ENCODE measurements at places on chromosomes 16 and 17. TPM values are rescaled to one million over a fixed set of nuclear protein-coding genes. Genes with fewer than 3 reads are reported as not detected.

DNA sequence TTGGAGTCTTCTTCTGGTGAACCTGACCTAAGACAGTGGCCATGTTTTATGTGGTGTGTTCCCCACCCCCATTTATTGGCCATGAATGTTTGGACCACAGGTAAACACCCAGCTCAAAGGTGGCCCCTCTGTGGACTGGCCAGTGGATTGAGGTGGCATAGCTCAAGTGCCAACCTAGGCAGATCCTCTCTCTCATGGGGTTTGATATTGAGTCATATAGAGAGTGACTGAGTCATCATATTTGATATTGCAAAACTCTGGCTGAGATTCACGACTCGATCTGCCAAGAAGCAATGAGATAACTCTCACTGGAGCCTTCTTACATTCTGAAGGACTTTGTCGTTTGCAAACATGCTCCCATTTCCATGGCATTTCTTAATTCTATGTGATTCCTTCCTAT lies 10.5 kb upstream of the TEKT3 start:
- peak; percentile 60 for DNase-seq

The FGF11 gene
- total RNA-seq = 2.7 TPM

GRCh38 chr17:57694051-57694450 lies 51.0 kb downstream of the CCDC182 start:
- no peak for DNase-seq

The C17orf50 gene
- not detected for total RNA-seq

GRCh38 chr17:74680941-74681340 lies 31.8 kb downstream of the CD300LF start:
- DNase-seq = no peak

DNA sequence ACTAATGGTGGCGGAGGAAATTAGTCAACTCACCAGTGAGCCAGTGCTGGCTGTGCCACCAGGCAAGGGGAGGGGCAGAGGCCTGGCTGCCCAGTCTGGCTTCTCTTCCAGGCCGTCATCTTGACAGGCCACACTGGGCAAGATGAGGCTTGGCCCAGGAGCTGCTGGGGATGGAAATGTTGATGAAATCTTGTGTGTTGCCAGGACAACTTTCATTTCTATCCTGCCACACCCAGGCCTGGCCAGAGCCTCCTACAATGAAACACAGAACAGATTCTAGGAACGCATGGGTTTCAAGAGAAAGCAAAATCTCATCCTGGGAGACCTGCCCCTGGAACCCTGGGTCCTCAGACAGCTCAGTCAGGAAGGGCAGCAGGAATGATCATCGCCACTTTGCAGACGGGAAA lies 9.3 kb downstream of the HEXIM2 start:
- DNase-seq = peak; percentile 56

GRCh38 chr16:74573622-74574021 lies 33.3 kb downstream of the GLG1 start:
- DNase-seq = no peak

DNA sequence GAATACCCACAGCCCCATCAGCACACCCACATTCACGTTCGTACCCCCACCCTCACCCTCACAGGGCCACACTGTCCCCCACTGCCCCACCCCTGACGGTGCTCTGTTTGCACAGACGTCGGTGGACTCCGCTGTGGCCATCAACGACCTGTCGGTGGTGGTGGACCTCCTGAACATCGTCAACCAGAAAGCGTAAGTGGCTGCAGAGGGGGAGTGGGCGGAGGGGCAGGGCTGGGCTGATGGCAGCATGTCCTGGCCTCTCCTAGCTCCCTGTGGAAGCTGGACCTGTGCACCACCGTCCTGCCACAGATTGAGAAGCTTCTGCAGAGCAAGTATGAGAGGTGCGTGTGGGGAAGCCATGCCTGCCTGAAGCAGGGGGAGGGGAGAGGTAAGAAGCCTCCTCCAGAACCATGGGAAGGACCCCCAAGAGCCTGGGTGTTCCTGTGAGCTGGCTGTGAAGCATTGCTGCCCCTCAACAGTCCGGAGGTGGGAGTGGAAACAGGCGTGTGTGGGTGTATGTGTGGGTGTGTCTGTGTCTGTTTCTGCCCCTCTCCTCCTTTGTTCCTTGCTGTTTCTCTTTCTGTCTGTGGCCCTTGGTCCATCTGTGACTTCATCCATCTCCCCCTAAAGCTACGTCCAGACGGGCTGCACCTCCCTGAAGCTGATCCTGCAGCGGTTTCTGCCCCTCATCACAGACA lies 20.3 kb downstream of the KATNB1 start:
- no peak for DNase-seq

The TBC1D3I gene
- total RNA-seq = 1.4 TPM

GRCh38 chr17:80922580-80923160 lies 69.0 kb upstream of the CHMP6 start:
- no peak for DNase-seq

DNA sequence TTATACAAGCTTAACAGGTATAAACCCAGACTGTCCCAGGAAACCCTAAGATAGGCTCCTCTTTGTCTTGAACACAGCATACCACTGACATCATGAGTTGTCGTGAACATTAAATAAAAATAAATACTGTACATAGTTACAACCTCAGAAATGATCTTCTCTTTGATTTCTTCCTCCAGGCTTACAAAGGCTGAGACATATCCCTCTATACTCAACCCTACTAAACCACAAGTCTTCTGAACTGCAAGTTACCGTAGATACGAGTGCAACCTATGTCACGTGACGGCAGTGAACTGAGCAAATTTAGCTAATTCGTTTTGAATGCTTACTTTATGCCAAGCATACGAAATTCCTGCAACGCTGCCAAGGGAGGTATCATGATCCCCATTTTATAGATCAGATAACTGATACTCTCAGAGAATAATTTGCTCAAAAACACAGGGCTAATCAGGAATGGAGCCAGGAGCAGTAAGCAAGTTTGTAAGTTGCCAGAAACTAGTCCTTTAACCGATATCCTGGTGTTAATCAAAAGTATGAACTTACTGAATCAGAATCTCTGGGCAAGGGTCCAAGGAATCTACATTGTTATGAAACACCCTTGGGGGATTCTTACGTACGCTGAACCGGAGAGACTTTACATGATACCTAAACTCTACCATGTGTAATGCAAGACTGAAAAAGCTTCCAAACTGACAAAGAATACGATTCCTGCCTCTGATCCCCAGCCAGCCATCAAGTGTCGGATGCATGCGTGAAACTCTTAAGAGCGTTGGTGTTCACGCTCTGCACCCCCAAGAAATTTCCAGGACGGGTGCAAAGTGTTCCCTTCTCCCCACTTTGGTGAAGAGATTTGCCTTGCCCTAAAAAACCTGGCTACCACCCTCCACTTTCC lies 106.2 kb downstream of the XYLT1 start:
- no peak for DNase-seq

GRCh38 chr16:19105891-19106624 lies 7.7 kb upstream of the ITPRIPL2 start:
- no peak for DNase-seq

DNA sequence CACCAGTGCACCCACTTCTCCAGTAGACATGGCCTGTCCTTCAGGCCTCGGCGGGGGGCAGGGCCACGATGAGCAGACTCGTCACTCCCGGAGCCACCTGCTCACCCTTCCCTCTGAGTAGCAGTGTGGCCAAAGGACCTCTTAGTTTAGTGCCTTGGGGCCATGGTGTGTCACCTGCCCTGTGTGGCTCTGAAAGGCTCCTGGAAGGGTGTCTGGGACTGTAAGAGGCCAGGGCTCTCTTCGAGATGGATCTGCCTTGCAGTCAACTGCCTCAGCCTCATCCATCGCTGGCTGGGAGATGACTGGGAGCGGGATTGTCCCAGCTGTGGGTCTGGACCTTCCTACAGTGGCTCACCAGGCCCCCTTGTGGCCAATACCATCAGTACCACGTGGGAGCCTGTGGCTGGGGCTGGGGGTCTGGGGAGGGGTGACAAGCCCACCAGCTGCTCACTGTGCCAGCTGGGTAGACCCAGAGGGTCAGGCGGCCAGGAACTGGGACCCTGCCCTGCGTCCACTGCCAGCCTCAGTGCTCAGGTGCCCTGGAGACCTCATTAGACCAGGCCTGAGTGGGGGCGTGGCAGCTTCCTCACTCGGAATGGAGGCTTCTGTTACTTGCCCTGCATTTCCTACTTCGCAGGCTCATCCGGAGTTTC lies 133.4 kb downstream of the OR1D5 start:
- no peak for DNase-seq

The KRTAP1-1 gene
- not detected for total RNA-seq

DNA sequence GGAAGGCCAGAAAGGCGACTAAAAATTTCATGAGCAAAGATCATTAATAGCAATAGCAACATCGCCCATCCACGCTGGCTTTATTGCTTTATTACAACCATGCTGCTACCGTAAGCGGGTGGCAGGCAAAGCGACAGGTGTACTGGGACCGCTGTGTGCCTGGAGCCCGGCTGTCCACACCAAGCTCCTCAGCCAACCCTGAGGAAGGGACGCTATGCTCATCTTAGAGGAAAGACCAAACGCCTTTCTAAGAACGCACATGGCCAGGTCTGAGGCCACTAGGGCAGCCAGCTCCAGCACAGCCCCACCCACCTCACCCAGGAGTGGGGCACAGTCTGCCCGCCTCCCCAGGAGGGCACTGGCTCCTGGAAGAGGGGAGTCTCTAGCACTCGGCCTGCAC lies 28.0 kb downstream of the PEMT start:
- DNase-seq = no peak

- DNase-seq = no peak
Measured at GRCh38 chr16:14369734-14370598, 260.1 kb downstream of the PARN start.

DNA sequence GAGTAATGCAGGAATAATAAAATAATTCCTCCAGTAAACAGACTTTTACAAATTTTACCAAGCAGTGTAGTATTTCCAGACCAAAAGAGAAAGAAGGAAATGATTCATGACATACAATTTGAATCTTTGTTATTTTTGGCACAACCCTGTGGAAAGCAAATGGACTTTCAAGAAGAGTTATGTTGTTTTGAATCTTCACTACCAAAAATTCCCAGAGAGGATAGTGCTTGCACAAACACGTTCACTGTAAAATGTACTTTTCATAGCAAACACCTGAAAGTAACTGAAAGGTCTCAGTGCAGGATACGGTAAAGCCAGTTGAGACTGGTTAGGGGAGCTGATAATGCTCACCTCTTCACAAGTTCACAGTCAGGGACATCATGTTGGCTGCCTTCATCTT lies 107.1 kb downstream of the USP22 start:
- no peak for DNase-seq

- no peak for DNase-seq
Measured at GRCh38 chr17:27462149-27462548, 5.9 kb downstream of the KSR1 start.

The GLIS2 gene
- total RNA-seq = 22.2 TPM

The SOST gene
- not detected for total RNA-seq

DNA sequence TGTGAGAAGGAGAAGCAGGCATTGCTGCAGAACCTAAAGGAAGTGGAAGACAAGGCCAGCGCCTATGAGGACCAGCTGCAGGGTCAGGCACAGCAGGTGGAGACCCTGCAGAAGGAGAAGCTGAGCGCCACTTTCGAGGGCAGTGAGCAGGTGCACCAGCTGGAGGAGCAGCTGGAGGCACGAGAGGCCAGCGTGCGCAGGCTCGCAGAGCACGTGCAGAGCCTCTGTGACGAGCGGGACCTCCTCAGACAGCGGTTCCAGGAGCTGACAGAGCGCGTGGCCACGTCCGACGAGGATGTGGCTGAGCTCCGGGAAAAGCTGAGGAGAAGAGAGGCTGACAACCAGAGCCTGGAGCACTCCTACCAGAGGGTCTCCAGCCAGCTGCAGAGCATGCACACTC lies 41.5 kb downstream of the PLD6 start:
- no peak for DNase-seq

- peak; percentile 74 for DNase-seq
Measured at GRCh38 chr16:81478876-81479511, 34.4 kb downstream of the CMIP start.

The FOXF1 gene
- 31.0 TPM for total RNA-seq

The P3H4 gene
- total RNA-seq = 24.1 TPM

DNA sequence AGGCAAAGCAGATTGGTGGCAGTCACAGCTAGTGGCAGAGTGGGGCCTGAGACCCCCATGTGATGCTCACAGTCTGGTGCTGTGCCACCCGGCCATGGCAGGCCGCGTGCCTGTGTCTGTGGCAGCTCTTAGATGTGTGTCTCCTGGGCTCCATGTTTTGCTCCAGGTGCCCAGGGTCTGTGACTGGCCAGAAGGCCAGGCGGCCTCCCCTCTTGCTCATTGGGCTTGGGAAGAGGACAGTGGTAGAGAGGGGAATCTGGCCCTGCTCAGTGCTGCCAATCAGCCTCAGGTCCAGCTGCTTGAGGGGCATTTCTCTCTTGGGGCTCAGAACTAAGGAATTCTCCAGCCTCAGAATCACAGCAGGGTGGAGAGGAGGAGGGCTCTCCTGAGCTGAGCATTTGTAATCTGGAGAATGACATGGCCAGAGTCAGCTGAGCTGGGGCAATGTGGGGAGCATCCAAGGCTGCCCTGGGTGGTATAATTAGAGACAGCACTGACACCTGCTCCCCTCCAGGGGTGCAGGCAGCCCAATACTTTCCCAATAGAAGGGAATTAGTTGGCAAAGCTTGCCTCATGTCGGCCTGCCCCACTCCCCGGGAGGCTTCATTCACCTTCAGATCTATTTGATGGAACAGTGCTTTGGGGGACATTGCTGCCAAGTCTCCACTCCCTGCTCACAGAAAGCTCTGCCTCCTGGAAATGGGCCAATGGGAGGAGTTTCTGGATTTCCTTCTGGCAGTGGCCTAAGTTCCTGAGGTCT lies 2.7 kb upstream of the LASP1NB start:
- peak; percentile 75 for DNase-seq

DNA sequence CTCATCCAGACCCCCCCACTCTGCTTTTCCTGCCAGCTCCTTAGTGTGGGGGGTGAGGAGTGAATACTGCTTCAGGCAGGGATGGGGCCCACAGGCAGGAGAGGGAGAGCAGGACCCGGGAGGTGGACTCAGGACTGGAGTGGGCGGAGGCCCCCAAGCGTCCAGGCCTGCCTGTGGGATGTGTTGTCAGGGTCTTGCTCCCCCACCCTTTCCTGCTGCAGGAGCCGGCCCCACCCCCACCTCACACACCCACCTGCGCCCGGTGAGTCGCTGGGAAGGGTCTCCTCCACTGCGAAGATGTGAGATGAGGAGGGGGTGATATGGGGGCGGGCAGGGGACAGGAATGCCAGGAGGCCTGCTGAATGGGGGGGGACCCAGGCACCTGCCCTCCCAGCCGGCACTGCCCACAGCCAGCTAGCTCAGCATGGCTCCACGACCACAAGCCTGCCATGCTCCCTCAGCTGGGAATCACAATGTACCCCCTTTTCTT lies 1.1 kb downstream of the FAM171A2 start:
- no peak for DNase-seq

The CACNG1 gene
- not detected for total RNA-seq

The C1QTNF1 gene
- 45.3 TPM for total RNA-seq

- no peak for DNase-seq
Measured at GRCh38 chr17:66379996-66380395, 77.6 kb downstream of the PRKCA start.

Measured in mucosa of gallbladder (tissue), 1 donor.